ENCODE measurements at places on chromosomes 3 and 15. TPM values are rescaled to one million over a fixed set of nuclear protein-coding genes. Genes with fewer than 3 reads are reported as not detected.

Gene SERPINI2
- total RNA-seq, result not detected

Gene SCAANT1
- not detected for total RNA-seq

Gene ADAMTSL3
- total RNA-seq, result not detected

Gene PSTPIP1
- total RNA-seq, result 100 TPM

DNA sequence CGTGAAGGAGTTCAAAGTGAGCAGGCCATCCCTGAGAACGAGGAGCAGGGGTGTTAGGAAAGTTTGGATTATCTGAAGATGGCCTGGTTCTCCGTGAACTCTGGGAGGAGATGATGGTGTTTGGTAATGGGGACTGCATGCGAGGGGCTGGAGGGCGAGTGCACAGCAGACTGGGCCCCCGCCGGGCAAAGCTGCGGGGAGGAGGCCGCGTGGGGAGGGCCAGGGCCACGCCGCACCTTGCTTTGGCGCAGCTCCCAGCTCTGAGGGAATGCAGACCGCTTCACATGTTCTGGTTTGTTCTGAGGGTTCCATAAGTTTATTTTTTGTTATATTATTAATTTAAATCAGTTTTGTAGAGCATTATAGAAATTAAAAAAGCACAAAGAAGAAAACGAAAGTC, 22.2 kb downstream of the SLC6A1 start:
- no peak for DNase-seq

DNA sequence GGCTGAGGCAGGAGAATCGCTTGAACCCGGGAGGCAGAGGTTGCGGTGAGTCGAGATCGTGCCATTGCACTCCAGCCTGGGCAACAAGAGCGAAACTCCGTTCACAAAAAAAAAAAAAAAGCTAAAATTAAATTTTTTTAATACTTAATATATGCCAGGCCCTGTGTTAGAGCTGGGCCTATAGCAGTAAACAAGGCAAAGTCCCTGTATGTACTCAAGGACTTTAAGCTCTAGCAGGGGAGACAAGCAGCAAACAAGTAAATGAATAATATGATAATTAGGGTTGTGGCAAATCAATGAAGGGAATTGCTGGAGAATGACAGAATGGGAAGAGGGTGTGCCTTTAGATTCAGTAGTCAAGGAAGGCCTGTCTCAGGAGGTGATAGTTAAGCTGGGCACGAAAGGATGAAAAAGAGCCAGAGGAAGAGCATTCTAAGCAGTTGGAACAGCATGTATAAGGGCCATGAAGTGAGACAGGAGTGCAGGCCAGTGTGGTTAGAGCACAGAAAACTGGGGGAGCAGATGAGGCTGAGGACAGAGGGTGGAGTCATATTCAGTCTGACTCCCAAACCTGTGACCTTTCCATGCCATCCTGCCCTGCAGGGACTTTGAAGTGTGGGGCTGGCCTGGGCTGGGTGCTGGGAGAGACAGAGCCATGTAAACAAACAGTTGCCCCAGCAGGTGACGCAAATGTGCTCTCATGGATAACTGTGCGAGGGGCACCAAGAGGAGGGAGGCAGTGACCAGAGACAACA, 6.6 kb upstream of the RAF1 start:
- DNase-seq, result no peak

GRCh38 chr3:15148614-15149013, 49.7 kb upstream of the RBSN start:
- no peak for DNase-seq

DNA sequence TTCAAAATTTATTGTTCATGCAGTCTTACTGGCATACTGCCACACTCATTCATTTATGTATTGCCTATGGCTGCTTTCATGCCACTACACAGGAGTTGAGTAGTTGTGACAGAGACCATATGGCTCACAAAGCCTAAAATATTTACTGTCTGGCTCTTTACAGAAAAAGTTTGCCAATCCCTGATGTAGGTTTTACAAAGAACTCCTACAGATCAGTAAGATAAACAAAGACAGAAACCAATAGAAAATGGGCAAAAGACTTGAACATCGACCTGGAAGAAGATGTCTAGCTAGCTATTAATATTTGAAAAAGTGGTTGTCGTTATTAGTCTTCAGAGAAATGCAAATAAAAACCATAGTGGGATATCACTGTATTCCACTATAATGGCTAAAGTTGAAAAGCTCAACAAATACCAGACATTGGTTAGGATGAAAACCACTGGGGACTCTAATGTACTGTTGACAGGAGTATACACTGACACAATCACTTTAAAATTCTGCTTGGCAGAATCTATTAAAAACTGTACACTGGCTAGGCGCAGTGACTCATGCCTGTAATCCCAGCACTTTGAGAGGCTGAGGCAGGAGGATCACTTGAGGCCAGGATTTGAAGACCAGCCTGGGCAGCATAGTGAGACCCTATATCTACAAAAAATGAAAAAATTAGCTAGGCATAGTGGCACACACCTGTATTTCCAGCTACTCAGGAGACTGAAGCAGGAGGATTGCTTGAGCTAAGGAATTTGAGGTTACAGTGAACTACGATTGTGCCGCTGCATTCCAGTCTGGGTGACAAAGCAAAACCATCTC, 87.7 kb downstream of the NEO1 start:
- DNase-seq, result no peak

GRCh38 chr15:52462806-52463360, 65.8 kb downstream of the MYO5A start:
- no peak for DNase-seq

- peak; percentile 6 for DNase-seq
Observed at GRCh38 chr15:71532994-71533393, 277.4 kb upstream of the NR2E3 start.

DNA sequence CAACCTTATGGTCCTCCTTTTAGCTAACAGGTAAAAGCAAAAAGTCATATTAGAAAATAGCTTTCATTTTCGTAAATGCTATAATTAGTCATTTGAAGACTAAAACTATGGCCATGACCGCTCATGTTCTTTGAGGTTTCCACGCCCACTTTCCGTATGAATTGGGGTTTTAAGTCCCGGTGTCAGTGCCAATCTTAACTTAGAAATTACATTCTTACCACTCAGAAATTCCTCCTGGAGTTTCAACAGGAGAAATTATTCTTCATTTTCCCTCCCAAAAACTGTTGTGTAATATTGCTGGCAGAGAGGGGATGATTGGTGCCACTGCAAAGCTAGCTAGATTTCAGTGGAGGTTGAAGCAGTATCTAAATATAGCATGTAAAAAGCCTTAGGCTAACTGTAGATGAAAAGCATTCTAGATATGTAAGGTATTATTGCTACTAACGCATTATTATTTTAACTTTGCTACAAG, 71.0 kb upstream of the MDFIC2 start:
- peak; percentile 6 for DNase-seq

DNA sequence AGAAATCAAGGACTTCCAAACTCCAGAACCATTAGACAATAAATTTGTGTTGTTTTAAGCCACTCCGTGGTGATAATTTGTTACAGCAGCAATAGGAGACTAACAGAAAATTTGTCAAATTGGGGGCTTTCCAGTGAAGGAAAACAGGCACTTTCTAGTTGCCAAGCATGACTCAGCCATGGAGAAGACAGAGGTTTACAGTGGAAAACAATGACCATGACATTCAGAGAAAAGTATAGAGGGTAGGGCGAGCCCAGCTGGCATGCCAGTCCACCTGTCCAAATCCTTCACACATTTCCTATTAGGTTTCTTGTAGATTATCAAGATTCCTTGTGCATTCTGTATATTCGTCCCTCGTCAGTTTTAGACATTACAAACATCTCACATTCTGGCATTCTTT, 24.9 kb downstream of the SLCO2A1 start:
- DNase-seq, result no peak

- no peak for DNase-seq
Observed at GRCh38 chr15:66038387-66039116, 169.3 kb downstream of the RAB11A start.

DNA sequence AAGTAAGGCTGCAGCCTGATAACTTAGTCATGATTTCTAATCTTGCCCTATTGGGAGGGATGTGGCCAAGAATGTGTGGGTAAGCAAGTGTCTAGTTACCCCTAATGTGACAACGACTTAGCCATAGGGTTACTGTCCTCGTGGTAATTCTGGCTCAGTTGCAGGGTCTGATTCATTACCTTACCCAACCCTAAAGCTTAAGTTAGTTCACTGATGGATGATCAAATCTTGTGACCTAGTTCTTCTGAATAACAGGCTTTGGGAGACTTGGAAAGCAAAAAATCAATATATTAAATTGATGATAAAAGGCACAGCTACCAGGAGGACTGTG, 1.6 kb upstream of the INTS14 start:
- DNase-seq, result no peak

DNA sequence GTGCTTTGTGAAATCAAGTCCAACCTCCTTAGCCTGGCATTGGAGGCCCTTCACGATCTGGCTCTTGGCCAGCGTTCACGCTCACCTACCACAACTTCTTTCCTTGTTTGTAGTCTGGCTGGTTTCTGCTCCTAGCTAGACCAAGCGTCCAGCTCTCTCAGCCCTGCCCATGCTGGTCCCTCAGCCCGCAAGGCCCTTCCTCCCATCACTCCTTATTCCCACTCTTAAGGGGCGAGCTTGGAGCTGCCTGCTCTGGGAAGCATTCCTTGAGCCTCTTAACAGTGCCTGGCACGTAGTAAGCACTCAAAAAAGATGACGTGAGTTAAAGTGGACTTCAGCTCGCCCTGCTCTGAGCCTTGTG, 8.7 kb downstream of the SLC6A6 start:
- DNase-seq, result no peak

DNA sequence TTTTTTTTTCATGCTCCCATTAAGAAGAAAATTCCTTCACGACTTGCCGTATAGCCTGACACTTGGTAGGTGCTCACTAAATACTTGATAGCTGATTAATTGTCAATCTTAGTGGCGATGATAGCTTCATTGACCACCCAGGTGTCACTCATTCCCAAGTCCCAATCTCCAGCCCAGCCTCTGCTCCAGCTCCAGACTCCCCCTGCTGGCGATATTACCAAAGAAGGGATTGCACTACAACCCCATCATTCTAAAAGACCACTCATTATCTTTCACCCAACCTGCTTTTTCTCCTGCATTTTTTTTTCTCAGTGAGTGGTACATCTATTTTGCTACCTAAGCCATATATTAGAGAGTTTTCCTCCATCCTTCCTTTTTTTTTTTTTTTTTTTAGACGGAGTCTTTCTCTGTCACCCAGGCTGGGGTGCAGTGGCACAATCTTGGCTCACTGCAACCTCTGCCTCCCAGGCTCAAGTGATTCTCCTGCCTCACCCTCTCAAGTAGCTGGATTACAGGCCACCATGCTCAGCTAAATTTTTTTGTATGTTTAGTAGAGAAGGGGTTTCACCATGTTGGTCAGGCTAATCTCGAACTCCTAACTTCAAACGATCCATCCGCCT, 19.5 kb upstream of the COMMD2 start:
- peak; percentile 65 for DNase-seq

Measured in activated CD4-positive, alpha-beta T cell treated with anti-CD3 and anti-CD28 coated beads for 36 hours (primary cell).